ENCODE measurements at places on chromosomes 7 and 10.

DNA sequence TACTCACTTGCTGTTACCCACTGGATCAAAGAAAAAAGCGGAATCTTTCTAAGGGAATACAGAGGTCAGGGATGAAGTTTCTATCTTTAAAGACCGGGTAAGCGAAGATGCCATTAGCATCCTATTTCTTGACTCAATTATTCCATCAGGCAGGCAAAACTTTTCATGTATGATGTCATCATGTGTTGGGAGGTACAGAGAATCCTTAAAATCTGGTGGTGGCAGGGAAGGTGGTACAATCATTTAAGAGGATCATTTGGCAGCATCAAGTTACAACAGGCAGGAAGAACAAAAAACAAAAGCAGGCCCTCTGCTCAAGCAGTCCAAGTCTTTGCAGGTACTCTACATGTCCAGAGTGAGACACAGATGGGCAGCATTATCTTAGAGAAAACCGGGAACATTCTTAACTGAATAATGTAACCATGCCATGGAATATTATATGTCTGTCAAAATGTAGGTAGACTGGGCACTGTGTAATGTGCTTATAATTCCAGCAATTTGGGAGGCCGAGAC lies 3.8 kb downstream of the URGCP start:
- no peak for DNase-seq

DNA sequence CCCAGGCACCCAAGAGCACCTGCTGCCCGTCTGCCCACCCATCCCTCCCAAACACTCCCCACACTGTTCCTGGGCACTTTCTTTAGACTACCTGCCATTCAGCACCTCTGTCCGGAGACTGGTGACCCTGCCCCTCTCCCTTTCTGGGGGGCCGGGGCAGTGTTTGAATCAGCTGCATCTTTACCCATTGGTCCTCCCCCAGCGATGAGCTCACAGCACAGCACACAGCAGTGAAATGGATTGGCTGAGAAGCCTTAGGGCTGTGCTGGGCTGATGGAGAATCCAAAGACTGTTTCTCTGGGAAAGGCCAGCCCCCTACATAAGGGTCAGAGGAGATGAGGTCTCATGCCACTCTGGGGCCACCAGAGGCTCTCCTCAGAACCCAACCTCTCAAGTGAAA lies 40.2 kb downstream of the VWA2 start:
- no peak for DNase-seq

GRCh38 chr7:136655414-136655813 lies 213.0 kb upstream of the CHRM2 start:
- no peak for DNase-seq

GRCh38 chr10:33657913-33658312 lies 323.4 kb upstream of the NRP1 start:
- no peak for DNase-seq

- DNase-seq = no peak
Observed at GRCh38 chr7:105578496-105578895, 2.8 kb downstream of the EFCAB10 start.

DNA sequence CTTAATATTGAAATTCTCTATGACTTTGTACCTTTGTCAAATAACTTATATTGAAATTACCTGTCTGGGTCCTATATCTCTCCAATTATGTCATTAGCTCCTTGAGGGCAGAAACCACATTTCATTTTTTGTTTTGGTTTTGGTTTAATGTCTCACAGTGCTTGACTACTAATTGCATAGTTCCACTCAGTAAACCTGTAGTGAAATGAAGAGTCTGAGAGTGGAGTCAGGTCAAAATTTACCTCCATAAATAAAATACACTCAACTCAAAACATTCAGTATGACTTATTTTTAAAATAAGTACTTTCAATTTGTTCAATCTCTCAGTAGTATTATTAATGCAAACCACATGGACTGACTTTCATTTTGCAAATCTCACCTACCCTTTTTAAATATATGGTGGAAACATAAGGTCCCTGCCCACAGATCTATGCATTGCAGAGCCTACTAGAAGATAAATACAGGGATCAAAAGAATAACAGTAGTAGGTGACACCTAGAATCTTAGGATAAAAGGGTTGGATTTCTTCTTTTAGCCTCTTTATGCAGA lies 32.5 kb downstream of the PDE1C start:
- DNase-seq = no peak
